Sciatic nerve (tissue), 2 donors: ENCODE measurements at places on chromosomes 3 and 15. TPM values are rescaled to one million over a fixed set of nuclear protein-coding genes. Genes with fewer than 3 reads are reported as not detected.

DNA sequence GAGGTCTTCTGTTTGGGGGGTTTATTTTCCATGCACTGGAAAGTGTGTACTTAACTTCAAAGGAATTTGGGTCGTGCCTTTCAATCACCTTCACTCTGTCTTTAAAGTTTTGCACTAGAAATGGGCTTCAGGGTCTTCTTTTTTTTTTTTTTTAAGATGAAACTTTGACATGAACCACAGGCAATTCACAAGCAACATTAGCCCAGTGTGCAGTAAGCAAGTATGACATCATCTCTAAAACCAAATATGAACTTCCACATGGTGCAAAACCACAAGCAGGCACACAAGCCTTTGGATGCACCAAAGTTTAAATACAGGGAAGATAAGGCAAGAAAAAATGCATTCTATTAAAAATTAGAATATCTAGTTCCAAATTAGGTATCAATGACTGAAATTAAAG, 381.9 kb downstream of the ERC2 start:
- no peak for DNase-seq

Gene A4GNT
- not detected for total RNA-seq

GRCh38 chr3:77446084-77446483, 406.2 kb downstream of the ROBO2 start:
- no peak for DNase-seq

DNA sequence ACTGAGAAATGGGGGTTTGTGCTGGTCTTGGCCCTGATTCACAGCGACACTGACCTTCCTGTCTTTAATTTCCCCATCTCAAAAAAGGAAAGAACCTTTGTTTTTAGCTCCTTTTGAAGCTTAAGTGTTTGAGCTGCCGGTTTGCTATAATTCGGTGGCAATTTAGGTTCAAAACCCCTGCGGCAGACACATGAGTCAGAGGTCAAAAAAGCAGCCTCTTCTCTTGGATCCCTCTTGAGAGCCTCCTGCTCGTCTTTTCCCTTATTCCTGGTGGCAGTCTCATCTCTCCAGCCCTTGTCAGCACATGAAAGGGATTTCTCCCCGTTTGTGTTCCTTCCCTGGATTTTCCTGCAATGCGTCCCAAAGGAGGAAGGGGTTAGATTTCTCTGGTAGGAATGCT, 64.5 kb downstream of the GRIP2 start:
- DNase-seq: no peak

- DNase-seq: no peak
These were observed 4.0 kb downstream of the LPP start for GRCh38 chr3:188157971-188158370.

GRCh38 chr3:78867409-78868372, 900.1 kb downstream of the ROBO1 start:
- no peak for DNase-seq

Gene ZNF619
- 7.3 TPM for total RNA-seq

Gene PP2D1
- total RNA-seq: not detected

DNA sequence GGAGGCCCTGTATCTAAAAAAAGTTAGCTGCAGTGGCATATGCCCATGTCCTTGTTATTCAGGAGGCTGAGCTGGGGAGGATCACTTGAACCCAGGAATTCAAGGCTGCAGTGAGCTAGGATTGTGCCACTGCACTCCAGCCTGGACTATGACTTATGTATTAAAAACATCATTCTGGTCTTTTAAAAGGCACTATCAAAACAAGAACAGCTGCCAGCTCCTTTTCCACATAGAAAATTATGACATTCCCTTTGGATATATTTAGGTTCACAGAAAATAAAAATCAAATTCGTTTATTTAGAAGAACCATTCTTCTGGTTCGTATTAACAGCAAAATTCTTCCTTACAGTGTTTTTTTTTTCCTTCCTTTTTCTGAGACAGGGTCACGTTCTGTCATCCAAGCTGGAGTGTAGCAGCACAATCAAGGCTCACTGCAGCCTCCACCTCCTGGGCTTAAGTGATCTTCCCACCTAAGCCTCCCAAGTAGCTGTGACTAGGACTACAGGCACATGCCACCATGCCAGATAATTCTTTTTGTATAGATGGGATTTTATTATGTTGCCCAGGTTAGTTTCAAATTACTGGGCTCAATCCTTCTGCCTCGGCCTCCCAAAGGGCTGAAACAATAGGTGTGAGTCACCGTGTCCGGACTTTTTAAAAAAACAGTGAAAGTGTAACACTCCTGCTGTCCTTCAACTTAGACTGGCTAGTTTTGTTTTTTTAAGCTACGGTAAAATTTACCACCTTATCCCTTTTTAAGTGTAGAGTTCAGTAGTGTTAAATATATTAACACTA, 13.9 kb downstream of the ICE2 start:
- no peak for DNase-seq

DNA sequence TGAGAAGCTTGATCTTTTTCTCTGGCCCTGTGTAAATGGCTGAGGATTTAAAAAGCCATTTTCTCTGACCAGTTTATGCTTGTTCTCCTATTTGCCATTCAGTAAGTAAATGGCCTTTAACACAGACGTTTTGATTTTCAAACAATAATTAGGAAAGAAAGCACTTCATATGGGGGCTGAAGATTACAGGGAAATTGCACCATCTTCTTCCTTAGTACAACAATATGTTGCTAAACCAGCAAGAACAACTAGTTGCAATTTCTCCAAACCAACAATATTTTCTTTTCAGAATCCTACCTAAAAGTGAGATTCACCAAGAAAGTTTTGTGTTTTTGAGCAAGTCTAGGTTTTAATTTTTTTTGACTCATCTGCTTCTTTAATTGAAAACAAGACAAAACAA, 80.5 kb upstream of the CCNL1 start:
- no peak for DNase-seq

Gene ARHGAP31
- 85.6 TPM for total RNA-seq

Gene ZNF80
- total RNA-seq: not detected

GRCh38 chr3:127711896-127712295, 39.1 kb downstream of the ABTB1 start:
- peak; percentile 49 for DNase-seq

Gene CHRNB4
- not detected for total RNA-seq

Gene AQP9
- 9.3 TPM for total RNA-seq

- no peak for DNase-seq
These were observed 56.3 kb downstream of the APBA2 start for GRCh38 chr15:28942046-28942445.

- no peak for DNase-seq
These were observed 79.4 kb upstream of the ATP11B start for GRCh38 chr3:182713743-182714517.

- no peak for DNase-seq
These were observed 76.0 kb downstream of the SLC12A8 start for GRCh38 chr3:125136515-125136914.

Gene TP63
- 7.2 TPM for total RNA-seq

Gene GLDN
- total RNA-seq: 94.5 TPM

GRCh38 chr15:92883876-92884435, 16.2 kb upstream of the CHD2 start:
- no peak for DNase-seq

Gene LINGO1
- 5.3 TPM for total RNA-seq

- DNase-seq: no peak
These were observed 160.9 kb downstream of the SLCO3A1 start for GRCh38 chr15:92014281-92015030.

Gene CHMP2B
- 39.1 TPM for total RNA-seq

DNA sequence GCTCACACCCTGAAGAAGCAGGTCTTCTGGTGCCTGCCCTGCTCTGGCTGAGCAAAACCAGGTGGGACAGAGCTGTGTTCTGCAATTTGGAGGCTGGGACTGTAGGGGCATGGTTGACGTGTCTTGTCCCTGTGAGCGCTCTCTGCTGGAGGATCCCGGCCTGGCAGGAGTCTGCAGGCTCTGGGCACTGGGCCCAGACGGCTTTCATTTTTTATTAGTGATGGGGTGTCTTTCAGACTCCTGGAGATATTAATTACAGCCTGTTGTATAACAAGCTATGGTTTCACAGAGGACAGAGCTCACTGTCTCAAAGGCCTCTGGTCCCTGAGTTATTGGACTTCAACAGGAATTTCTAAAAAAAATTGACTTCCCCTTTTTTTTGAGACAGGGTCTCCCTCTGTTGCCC, 29.5 kb upstream of the ZNF710 start:
- DNase-seq: peak; percentile 63

- DNase-seq: no peak
These were observed 30.1 kb upstream of the MANF start for GRCh38 chr3:51354731-51355615.

Gene HTR3E
- total RNA-seq: not detected

GRCh38 chr3:67016522-67017080, 18.5 kb downstream of the KBTBD8 start:
- DNase-seq: no peak

DNA sequence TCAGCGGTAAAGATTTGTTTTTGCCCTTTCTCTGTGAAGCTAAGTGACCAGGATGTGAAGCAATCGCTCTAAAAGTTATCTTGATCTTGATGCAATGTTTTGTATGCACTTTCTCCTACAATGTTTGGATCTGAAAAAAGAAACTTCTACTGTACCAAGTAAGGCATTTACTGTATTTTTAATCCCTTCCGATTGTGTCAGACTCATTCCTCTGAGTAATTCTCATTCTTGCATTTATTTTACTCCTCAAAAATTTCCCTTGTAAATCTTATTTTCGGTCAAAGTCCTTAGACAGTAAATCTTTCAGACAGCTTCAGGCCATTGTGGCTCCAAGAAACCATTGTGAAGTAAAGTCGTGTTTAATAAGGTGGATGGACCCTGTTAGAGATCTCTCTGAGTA, 141.9 kb downstream of the TP63 start:
- no peak for DNase-seq

Gene UTS2B
- total RNA-seq: 0.89 TPM

DNA sequence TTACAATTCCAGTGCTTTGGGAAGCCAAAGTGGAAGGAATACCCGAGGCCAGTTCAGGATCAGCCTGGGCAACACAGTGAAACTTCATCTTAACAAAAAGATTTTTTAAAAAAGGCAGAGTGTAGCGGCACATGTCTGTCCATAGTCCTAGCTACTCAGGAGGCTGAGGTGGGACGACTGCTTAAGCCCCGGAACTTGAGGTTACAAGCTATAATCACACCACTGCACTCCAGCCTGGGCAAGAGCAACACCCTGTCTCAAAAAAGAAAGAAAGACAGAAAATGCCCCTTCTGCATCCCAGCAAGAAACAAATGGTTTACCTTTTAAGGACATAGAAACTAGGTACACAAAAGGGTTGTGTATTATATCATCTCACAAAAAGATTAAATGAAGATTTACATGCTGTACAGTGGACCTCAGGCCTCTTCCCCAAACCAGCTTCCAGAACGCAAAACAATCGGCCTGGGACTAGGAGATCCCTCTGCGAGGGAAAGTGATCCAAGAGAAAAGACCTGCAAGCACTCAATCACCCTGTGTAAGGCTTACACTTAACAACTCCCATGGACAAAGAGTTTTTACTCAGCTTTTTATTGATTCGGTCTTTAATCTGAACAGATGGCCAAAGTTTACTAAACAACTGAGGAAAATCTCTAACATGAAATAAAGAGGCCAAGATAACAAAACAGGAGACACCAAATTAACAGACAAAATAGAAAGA, 21.2 kb downstream of the TFDP2 start:
- no peak for DNase-seq

DNA sequence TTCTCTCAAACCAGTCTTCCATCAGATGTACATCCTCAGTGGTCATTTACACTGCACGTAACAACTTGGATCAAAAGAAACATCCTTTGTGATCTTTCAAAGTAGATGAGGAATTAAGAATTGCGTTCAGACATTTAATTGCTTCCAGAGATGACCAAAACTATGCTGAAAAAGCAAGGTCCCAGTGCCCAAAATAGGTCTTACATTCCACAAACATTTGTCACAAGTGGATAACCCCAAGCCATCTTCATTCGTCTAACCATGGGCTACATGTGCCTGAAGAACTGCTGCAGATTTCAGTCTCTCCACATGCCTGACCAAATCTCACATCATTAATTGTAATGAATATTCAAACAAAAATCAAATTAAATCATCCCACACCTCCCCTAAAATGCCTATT, 273.6 kb downstream of the SHOX2 start:
- no peak for DNase-seq

DNA sequence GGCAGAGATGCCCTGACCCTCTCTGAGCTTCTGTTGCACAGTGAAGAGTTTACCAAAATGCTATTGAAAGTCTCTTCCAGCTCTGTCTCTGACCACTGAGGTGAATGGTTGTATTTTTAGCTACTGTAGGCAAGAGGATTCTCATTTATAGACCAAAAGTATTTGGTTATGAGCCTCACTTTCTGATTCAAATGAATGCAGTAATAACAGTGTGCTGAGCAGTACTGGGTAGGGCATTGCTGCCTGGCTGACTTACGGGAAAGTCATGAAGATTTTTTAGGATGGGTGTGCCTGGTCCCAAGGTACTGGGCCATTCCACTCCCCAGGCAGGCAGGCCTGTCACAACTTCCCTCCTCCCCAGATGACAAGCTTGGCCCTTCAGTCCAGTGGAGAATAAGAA, 15.5 kb downstream of the PLA1A start:
- no peak for DNase-seq
